Caudate nucleus (tissue), 63 donors: ENCODE measurements at places on chromosomes 4 and X.

- no peak for DNase-seq
Observed at GRCh38 chr4:136001791-136002190, 1530.5 kb downstream of the PCDH18 start.

DNA sequence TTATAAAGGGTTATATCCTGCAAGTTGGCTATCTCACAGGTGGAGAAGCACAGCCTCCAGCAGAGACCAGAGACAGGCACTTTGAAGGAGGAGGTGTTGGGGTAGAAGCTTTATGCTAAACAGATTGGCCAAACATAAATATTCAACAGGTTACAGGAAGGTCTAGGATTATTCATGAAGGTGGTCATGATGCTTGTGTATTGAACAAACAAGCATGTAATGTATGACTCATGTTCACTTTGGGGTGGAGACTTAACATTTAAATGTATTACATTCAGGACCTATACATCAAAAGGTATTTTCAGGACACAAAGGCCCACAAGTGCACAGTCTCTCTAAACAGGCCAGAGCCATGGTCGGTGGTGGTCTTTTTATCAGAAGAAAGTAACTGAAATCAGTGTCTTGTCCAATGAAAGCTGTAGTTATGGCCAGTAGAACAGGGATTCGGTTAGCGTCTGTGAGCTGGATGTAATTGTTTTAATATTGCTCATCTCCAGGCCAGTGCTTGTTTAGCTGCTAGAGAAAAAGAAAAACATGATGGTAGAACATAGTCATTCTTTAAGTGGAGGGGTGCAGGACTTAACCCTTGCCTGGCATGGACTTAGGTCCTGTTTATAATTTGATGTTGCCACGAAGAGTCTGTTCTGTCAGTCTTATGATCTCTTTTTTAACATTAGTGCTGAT lies 555.2 kb upstream of the PCDH10 start:
- DNase-seq: no peak

- no peak for DNase-seq
Observed at GRCh38 chr4:8221476-8221875, 22.4 kb downstream of the SH3TC1 start.

DNA sequence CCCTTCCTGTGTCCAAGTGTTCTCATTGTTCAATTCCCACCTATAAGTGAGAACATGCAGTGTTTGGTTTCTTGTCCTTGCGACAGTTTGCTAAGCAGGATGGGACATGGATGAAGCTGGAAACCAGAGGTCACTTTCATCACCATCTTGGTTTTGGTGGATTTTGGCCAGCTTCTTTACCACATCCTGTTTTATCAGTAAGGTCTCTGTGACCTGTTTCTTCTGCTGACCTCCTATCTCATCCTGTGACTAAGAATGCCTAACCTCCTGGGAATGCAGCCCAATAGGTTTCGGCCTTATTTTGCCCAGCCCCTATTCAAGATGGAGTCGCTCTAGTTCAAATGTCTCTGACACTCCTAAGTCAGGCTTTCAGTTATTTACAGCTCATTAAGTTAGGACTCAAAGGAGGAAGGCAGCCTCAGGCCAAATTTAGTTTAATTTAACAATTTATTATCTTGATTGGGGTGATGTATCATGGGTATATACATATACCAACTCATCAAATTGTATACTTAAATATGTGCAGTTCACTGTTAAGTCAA lies 169.9 kb upstream of the NDP start:
- DNase-seq: no peak

GRCh38 chr4:8772499-8773123 lies 99.0 kb downstream of the HMX1 start:
- DNase-seq: no peak

- no peak for DNase-seq
Observed at GRCh38 chr4:11312389-11312788, 116.3 kb downstream of the HS3ST1 start.

DNA sequence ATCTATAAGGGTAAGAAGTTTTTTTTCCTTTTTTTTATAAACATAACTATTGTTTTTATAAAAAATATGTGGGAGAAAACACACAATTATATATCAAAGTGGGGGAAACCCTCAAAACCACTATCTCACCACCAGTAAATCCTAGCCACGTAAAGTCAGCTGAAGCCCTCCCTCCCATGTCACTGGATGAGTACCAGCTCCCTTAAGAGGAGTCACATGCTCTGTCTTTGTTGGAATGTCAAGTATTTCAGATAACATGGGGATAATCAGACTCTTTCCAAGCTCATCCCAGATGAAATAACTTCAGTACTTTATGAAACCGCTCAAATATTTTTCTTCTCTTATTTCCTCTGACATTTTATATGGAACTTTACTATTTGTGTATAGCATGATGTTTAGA lies 2.4 kb downstream of the MYOZ2 start:
- no peak for DNase-seq

- no peak for DNase-seq
Observed at GRCh38 chr4:152460488-152460887, 75.4 kb downstream of the FBXW7 start.

DNA sequence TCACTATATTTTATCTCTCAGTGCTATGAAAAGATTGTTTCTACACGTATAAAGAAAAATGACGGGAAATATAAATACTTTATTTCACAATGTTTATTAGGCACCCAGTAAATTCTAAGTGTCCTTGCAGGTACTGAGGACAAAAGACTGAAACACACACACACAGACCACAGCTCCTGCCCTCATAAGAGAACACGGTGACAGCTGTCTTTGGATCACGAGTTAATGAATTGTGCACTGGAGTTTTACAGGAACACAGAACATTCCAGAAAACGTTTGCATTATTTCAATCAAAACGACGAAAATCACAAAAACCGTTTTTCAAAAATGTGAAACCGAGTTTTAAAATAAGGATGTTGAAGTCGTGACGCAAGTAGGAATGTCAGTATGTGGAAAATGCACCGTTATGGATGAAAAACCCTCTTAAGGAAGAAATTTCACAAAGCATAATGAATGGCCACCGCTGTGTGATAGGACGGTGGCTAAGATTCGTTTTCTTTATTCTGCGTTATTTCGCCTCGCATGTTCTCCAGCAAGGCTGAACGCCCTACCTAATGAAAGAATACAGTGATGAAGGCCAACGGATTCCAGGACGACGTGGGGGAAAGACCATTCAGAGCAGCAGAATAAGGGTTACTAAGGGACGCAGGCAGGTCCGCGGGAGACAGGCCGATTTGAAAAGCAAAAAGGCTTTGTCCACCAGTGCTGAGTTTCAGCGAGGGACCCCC lies 24.2 kb downstream of the FAM156A start:
- DNase-seq: no peak

DNA sequence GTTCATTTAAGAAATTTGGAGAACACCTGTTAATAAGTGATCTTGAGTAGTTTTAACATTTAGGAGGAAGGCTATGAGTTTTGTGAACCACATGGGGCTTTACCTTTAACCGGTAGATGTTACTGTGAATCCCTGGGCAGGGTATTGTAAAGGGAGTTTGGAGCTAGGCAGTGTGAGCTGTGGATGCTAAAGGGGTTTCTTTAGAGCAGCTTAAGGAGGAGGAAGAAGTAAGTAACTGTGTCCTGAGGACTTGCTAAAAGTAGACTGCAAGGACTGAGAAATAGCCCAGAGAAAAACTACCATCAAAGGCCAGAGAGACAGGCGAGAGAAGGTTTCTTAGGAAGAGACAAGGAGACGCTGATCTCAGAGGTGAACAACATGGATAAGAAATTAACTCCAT lies 5.6 kb downstream of the RHOH start:
- no peak for DNase-seq

DNA sequence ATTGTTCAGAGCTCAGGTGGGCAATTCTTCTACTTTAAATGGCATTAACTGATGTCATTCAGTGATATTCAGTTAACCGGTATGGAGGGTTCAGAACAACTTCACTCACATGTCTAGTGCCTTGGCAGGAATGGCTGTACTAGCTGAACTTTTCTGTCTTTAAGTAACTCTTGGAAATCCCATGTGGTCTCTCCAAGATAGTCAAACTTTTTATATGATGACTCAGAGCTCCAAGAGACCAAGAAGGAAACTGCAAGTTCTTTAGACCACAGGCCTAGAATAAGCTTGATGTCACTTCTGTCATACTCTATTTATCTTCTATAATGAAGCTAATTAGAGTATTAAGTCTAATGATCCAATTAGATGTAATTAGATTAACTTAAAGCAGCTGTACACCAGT lies 24.9 kb downstream of the LHFPL1 start:
- no peak for DNase-seq

DNA sequence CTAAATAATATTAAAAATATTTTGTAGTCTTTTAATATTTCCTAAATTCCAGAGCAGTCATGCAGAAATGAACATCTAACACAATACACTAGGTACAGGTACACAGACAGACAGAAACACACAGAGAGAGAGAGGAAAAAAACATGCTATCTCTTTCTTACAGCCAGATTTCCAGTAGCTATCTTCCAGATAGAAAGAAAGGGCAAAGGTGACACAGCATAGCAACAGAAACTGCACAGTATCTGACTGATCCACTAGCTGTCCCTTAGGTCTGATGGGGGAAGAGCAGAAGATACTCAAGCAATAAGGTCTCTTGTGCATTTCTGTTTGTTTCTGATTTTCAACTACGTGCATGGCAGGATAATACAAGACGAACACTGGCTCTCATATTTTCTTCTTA lies 7.8 kb downstream of the FBXW7 start:
- no peak for DNase-seq

DNA sequence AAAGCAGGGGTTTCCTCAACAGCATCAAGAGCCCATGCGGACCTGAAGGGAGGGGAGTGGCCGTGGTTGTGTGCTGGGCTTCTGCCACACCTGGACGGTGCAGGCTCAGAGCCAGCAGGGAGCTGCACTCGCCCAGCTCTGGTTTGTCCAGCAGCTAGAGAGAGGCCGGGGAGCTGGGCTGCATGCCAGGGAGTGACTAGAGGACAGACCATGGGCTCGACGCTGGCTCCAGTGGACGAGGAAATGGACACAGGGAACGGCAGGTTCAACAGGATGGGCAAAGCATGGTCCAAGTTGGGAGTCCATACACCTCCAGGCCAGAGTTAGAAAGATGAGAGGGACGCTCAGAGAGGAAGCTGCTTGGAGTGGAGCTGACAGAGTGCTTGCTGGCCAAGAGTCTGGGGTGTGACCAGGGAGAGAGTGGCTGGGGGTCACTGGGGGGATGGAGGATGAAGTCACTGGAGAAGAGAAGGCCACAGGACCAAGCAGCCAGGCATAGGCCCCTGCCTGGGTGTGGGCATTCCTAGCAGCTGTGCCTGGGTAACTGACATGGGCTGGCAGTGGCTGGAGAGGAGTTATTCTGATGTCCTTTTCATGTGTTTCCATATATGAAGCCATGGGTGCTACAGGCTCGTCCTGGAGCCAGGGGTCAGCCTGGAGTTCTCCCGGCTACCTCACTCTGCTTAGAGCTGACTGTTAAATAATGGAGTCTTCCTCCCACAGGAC lies 42.8 kb downstream of the HTT-AS start:
- no peak for DNase-seq

DNA sequence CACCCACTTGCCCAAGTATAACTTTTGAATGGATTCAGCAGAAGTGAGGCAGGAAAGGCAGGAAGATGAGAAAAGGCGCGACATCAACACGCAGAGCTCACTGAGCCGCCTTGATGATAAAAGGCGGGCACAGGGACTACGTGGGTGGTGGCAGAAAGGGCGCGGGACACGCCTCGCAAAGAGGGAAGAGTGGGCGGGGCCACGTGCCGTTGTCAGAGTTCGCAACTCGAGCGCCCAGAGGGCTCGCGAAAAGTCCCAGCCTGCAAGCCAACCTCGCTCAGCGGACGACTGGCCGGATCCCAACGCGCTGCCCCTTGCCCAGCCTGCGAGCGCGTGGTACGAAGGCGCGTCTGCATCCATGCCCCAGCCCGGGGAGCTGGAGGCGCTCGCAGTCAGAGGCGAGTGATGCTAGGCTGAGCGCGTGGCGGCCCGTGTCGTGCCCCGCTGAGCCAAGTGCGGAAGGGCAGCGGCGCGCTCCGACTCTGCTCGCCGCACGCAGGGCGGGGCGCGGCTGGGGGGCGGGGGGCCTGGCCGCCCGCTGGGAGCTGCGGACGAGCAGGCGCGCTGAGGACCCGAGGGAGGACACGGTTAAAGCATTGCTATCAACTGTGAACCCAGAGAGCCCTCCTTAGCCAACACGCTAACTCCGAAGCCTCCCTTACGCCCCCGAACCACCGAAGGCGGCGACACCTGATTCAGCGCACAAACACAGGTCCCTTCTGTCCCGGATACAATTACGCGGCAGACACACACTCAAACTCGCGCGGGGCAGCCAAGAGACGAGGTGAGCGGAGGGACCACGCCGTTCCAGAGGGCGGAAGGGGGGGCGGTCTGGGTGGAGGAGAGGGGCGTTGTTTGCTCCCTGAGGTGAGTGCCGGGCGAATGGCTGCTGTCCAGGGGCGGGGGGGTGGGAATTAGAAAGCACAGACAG lies at the start of gene UGT8:
TSS of gene UGT8 (plus strand) at position 617 of the 931 bp plus-strand sequence. CDS start 24,074 bp downstream, outside the sequence.
- peak; percentile 66 for DNase-seq

GRCh38 chr4:6042293-6043063 lies 24.2 kb upstream of the C4orf50 start:
- DNase-seq: no peak

- no peak for DNase-seq
Observed at GRCh38 chr4:118120120-118120760, 86.0 kb downstream of the NDST3 start.

DNA sequence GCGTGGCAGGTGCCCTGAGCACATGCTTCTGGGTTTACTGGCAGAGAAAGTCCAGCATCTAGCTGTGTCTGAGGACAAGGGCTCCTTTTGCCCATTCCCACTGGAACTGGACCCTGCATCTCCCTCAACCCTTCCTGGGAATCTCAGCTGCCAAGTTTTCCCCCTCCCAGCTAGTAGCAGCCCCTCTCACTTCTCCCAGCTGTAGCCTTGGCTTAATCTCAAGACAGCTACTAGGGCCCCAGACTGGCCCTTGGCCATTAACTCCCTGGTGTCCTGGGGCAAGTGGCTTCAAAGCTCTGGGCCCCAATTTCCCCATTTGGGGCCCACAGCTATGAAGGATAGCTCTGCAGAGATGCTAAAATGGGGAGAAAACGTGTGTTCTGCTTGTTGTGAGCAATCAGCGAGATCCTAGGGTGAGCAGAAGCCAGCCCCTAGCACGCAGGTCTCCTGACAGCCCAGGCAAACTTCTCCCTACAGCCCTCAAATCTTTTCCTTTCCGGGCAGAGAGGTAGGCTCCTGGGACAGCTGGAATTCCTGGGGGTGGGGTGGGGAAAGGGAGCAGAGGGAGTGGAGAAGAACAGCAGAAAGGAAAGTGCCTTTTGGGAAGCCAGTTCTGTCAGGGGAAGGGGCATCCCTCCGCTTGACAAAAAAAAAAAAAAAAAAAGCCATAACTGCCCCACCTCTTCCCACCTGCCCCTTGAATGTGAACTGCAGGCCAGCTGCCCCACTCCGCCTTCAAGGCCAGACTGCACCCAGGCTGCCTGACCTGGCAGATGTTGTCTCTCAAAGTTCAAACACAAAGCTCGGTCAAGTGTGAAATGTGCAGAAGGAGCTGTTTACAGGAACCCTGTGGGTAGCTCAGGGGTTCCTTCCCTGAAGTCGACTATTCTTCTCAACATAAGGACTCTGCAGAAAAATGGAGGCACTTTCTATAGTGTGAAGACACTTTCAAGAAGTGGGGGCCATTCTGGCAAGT lies 16.6 kb downstream of the FGD1 start:
- no peak for DNase-seq
